ENCODE measurements at places on chromosomes 2 and 18.
A peak's percentile ranks its signal among the peaks of the same experiment; 100 is the strongest.

DNA sequence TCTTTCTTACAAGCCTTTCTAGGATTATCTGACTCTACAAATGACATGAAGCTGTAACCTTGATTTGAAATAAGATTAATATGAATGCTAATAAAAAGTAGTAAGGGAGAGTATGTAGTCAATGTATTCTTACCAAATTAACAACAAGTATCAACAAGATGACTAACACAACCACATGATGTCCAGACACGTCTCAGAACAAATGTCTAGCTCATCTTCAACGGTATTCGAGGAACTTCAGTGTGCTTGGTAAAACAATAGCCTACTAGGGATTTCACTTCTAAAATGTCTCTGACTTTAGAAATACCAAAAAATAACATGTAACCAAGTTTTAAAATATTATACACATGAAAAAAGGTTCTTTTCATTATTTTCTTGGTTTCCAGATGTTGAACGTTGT, 3.4 kb downstream of the HDLBP start:
- no peak for DNase-seq

GRCh38 chr2:48946449-48947048, 191.0 kb upstream of the LHCGR start:
- peak; percentile 55 for DNase-seq

DNA sequence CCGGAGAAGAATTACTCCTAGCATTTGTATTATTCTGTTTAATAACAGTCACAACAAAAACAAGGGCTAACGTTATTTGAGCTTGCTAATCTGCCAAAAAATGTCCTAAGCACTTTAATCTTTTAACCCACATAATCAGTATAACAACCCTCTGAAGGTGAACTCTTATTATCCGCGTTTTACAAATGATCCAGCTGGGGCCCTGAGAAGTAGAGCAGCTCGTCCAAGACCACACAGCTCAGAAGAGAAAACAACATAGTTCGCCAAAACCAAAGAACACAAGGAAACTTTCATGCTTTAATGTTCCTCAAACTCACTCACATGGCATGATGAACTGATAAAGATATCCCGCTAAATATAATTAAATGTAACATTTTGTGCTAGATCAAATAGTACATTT, 159.7 kb upstream of the ZNF236 start:
- no peak for DNase-seq

DNA sequence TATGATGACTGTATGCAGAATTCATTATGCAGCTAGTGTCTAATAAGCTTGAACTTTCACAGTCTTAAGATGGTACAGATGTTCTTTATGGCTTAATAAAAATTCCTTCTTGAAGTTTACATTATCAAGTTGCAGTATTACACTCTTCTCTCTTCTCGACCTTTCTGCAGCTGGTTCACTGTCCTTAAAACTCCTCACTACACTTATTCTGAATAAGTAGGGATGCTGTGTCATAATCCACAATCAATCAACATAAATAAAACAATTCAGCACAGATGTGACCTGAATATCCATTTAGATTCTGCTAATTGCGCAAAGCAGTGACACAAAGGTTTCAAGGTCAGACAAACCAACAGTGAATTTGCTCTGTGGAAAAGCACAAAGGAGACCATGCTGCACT, 356.8 kb downstream of the SUCLG1 start:
- DNase-seq = no peak

DNA sequence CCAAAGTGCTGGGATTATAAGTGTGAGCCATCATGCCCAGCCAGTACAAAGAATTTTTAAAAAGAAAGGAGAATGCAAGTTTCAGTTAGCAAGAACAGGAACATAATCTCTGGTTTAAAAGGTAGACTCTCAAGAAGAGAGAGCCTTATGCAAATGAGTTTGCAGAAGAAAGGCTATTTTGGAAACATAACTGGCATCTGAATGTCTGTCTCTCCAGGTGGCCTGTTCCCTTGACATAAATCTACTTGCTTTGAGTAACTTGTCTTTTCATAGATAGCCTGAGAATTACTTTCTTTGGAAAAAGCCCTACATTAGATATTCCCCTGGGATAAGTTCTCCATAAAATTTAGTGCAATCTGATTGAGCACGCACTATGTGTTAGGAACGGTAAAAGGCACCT, 109.6 kb downstream of the ICOS start:
- DNase-seq = no peak

DNA sequence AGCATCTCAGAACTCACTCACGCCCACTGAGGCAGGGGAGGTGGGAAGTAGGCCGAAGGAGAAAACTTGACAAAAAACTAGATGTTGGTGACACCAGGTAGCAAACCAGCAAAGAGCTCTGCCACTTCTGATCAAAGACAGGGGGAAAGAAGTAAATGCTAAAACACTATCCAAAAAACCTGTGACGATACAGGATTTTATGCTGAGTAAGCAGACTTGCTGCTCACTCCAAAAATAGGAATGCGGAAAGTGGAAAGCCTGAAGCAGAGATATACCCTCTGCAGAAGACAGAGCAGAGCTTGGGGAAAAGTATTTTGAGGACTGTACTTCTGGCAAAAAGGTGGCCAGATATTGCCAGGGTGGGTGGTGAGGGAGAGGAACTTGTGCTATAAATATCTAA, 73.3 kb upstream of the YPEL5 start:
- DNase-seq = no peak
